ENCODE measurements at places on chromosomes 4 and X.

- no peak for DNase-seq
These were observed 29.0 kb downstream of the PDHA1 start for GRCh38 chrX:19372547-19373331.

GRCh38 chrX:122133478-122133877 lies 1050.6 kb upstream of the GRIA3 start:
- DNase-seq, result no peak

DNA sequence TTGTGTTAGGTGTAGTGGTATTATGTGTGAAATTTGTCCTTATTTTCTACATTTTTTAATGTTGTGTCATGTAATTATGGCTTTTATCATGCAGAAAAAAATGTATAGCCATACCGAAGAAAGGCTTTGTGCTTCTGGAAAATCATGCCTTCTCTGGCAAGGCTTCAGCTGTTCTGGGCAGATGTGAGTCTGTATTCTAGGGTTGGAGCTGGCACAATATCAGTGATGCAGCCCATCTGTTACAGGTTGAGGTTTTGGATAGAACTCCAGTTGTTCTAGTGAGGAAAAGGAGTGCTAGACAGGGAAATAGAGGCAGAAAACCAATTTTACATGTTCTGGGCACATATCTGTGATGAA lies 44.8 kb upstream of the PRSS12 start:
- no peak for DNase-seq

DNA sequence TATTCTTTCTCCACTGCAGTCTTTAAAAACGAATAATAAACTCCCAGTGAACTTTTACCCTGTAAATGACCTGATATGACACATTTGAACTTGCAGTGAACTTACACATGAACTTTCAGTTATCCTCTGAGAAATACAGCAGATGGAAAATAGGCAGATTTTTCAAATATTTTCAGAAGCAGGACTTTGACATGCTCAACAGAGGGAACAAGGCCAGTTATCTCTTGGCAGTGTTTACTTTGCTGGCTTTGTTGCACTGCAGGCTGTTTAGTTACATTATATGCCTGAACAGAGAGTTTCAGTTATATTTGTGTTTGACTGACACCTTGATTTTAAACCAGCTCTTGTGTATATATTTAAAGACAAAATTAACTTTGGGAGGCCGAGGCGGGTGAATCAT lies 47.6 kb upstream of the FGG start:
- no peak for DNase-seq

DNA sequence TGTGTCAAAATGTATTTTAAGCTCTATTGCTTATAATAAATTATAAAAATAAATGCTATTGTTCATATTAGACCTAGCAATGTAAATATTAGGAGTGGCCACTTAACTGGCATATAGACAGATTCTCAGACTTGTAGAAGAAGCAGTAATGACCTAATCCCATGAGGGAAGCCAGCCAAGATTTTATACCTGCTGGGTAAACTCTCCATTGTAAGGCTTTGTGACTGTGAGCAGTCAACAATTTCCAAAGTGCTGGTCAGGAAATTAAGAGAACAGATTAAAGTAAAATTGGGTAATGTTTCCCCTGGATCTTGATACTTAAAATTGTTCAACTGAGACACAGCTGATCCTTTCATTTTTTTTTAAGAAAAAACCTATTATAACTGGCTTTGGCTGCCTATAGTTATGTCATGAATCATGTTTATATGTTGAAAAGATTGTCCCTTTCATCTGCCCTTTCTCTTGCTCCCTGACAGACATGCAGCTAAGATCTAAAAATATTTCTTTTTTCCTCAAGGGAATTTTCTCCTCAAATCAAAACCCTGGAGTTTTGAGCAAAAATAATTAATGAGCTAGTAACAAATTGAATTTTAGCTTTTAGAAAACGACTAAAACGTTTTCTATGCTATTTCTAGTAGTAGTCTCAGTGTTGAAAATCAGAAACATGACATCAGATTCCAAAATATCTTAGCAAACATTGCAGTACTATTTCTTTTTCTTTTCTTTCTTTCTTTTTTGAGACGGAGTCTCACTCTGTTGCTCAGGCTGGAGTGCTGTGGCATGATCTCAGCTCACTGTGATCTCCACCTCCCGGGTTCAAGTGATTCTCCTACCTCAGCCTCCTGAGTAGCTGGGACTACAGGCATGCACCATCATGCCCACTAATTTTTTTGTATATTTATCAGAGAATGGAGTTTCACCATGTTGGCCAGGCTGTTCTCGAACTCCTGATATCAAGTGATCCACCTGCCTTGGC lies 77.9 kb downstream of the ADGRL3 start:
- DNase-seq, result no peak

DNA sequence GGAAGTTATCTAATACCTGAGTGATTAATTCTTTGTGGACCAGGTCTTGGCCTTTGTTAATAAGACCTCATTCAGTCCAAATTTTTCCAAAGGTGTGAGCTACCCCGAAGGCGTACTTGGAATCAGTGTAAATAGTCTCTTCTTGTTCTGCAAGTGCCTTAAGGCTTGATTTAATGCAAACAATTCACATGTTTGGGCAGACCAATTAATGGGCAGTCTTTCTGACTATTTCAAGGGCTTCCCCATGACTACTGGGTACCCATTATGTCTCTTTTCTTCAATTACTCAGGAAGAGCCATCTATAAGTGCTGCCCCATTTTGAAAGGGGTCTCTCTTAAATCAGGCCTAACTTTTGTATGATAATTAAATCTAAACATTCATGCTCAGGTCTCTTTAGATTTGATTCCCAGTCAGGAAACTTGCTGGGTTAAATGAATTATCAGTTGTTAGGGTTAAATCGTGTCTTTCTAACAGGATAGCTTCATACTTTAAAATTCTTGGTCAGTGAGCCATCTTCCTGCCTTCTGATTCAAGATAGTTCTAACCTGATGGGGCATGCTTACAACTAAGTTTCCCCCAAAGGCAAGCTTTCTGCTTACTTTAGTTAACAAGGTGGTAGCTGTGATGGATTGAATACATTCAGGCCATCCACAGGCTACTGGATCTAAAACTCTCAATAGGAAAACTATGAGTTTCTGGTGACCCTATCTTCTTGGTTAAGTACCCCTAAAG lies 179.6 kb downstream of the CCNG2 start:
- DNase-seq, result no peak

DNA sequence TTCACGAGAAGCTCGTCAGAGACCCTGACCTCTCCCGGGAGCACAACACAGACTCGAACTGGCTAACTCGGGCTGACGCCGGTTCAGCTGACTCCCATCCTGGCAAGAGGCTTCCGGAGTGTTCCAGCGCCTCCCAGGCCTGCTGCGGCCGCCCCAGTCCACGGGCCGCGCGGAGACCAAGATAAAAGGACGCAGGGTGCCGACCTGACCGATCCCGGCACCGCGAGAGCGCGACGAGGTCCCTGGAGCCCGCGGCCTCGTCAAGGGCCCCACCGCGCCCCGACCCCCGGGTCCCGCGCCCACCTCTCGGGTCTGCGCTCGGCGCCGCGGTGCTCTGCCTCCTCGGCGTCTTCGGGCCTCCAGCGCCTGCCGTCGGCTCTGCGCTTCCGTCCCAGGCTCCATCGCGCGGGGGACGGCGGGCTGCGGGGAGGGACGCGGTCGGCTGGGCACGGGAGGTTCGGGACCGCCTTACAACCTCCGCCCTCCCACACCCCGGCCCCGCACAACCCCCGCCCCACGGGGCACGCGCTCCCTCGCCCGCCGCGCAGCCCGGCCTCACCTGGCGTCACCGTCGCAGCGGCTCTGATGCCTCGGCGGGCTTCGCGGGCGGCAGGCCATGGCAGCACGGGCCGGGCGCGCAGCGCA lies 426 bp downstream of the SLBP start:
- DNase-seq, result no peak

- DNase-seq, result no peak
These were observed 494.9 kb downstream of the IDS start for GRCh38 chrX:149010013-149010852.

DNA sequence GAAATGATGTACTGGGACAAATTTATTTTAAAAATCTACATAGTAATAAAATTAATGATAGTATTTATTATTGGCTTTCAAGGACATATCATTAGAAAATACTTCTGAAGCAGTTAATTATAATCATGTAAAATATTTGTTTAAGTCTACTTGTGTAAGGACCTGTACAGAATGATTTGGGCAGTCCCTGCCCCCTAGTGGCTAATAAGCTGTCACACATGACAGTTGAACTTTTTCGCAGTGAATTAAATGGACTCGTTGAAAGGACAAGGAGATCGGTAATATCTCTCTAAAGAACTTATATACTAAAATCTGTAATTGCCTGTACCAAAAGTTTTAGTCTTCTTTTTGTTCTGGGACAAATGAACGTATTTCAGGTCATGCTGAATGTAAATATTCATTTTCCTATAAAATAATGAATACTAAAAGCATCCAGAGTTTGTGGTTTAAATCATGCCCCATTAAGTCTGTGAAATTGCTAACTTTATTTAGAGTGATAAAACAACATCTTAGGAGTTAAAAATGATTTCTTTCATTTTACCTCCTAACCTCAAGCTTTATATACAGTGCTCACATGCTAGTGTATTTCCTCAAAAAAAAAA lies 13.6 kb downstream of the EXOC1 start:
- DNase-seq, result no peak

DNA sequence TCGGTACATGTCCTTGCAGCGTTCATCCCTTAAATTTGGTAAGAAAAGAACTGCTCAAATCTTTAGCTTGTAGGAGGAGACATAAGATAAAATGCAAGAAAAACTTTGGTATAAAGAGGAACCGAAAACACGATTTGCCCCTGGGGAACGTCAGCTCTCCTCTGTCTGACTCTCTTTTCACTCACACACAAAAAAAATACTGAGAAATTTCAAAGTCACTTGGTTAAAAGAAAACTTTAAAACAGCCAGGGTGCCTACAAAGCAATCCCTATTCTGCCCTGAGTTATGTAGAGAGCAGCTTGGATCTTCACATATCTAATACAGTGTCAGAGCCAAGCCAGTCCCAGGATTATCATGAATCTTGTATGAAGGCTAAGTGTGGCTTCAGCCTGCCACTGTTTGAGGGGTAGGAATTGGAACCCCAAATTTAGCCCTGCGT lies 248.5 kb upstream of the CXXC4 start:
- no peak for DNase-seq

DNA sequence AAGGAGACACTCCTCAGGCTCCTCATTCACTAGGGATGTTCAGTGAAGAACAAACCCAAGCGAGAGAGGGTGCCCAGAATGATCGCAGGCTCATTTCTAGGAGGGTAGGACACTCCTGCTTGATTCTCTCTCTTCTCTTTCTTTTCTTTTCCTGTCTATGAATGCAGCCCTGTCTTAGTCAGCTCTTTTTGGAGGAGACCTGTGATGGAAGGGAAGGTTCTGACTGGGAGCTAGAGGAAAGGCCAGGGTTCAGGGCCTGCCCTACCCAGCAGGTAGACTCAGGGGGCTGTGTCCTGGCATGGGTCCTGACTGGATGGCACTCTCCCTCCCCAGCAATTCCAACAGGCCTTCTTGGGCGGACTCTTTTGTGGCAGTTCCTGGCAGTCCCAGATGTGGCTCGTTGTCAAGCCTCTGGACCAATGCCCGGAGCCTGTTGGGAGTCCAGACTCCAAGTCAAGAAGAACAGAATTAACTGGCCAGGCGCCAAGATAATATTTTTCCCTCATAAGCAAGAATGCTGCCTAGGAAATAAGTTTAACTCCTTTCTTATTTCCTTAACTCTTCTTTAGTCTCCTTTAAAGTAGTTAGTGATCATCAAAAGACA lies 139.4 kb upstream of the SCML1 start:
- no peak for DNase-seq

- DNase-seq, result no peak
These were observed 2.3 kb downstream of the SPATA4 start for GRCh38 chr4:176193126-176193525.

DNA sequence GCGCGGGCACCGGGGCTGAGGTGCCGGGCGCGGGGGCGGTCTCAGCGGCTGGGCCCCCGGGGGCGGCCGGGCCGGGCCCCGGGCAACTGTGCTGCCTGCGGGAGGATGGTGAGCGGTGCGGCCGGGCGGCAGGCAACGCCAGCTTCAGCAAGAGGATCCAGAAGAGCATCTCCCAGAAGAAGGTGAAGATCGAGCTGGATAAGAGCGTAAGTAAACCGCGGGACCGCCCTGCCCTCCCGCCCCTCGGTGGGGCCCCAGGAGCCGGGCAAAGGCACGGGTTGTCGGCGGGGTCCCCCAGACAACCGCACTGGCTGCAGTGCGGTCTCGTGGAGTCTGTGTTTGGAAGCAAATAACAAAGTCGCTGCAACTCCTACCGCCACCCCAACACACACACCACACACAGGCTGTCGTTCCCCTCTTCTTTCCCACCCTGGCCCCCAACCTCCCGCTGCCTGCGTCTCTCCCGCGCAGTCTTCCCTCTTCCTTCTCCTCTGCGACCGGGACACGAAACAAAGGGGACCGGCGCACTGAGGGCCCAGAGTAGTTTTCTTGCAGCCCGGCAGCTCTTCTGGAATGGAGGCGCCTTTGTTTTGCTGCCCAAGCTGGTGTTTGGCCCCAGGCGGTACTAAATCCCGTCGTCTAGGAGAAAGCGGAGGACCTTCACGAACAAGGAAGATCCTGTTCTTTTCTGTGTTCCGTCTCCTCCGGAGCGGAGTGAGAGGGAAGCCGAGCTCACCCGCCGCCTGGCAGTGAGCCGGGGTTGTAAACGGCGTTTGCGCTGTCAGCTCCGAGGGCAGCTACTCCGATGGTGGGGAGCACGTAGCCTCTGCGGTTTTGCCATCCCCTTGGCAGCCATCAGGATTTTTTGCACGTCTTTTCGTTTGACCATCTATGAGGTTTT lies 788 bp downstream of the SAP30 start:
- peak; percentile 12 for DNase-seq

DNA sequence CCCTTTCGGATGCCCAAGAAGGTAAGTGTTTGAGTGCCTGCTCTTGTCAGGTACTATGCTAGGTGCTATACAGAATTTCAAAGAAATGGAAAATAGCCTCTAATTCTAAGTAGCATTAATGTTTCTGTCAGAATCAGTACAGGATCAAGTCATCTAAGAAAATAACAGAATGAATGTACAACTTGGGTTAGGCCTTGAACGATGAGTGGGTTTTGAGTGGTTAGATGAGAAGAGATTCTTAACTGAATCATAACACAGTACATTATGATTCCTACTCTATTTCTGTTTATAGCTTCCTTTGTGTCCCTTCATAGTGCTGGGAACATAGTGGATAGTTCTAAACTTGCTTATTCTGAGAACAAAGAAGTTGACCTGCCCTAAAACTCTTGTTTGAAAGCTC lies 253.9 kb downstream of the GLUD2 start:
- no peak for DNase-seq

GRCh38 chr4:125104616-125105015 lies 210.1 kb upstream of the FAT4 start:
- no peak for DNase-seq

- DNase-seq, result no peak
These were observed 114.7 kb upstream of the ARMCX2 start for GRCh38 chrX:101774340-101774739.

GRCh38 chr4:140195806-140196205 lies 41.8 kb upstream of the MAML3 start:
- DNase-seq, result no peak

- DNase-seq, result no peak
These were observed 221.0 kb upstream of the GPRIN3 start for GRCh38 chr4:89528526-89529133.

DNA sequence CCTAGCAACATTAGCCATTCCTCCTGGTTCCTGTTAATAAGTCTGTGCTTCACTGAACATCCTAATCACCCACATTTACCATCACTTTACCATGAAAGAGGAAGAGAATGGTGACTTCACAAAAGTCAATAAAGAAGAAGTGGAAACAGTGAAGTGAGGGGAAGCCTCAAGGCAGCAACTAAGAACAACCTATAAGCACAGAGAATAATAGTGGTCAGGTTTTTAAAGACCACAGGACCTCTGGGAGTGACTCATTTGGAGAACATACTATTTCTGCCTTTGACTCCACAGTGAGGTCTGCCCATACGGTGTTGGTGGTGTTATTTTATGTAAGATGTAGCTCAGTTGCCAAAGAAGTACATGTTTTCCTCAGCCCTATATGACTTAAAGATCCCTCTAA lies 86.0 kb upstream of the TET2 start:
- DNase-seq, result no peak

Measured in activated T-cell treated with anti-CD3 and anti-CD28 coated beads for 1 hour (primary cell).